MCF 10A (cell line): ENCODE measurements at places on chromosomes 6 and 20. TPM values are rescaled to one million over a fixed set of nuclear protein-coding genes. Genes with fewer than 3 reads are reported as not detected.

DNA sequence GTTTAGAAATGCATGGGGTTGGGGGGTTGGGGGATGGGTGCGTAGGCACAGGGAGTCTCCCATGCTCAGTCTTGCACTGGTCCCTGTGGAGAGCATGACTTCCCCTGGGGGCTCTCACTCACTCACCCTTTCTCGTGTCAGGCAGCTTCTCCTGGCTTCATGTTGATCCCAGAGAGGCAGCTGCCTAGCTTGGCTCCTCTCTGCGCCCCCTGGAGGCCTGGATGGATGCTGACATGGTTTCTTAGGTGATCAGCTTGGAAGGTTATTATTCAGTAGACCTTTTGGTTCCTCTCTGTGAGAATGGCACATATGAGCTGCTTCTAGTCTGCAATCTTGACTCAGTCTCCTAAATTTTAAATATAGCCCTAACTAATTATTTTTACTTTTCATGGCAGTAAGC, 109.3 kb upstream of the FAM83B start:
- no peak for DNase-seq

DNA sequence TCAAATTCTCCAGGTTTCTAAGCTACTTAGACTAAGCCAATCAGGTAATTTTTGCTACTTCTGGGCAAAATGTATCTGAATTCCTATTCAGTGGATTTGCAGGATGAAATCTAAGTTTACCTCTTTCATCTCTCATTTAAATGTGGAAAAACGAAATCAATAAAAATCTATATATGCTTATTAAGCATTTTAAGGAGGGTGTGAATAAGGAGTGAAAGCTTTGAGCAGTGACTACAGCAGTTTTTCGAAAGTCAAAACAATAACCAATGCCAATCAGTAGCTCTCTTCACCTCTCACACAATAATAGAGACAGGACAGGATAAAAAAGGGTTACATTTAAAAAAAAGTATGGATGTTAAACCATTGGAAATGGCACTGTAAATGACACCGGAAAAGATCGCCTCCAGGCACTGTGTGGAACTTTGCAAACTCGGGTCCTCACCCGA, 476 bp upstream of the BCKDHB start:
- no peak for DNase-seq

DNA sequence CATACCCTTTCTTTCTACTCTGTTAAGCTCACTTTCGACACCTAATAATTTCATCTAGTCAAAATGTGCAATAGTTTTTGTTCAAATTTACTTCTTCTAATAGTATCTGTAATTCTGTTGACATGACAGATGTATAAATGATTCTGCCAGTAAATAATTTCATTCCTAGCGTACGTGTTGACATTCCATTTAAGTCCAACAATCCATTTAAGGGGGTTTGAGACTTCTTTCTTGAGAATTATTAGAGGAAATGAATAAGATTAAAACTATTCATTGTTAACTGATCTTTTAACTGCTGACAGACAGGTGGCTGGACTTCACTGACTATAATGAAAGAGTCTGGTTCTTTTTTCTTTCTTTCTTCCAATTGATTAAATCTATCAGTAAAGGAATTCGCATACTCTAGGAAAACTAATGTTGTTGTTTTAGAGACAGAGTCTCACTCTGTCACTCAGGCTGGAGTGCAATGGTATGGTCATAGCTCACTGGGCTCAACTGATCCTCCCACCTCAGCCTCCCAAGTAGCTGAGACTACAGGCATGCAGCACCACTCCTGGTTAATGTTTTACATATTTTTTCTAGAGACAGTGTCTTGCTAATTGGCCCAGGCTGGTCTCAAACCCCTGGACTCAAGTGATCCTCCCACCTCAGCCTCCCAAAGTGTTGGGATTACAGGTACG, 55.9 kb downstream of the MAP3K5 start:
- no peak for DNase-seq

DNA sequence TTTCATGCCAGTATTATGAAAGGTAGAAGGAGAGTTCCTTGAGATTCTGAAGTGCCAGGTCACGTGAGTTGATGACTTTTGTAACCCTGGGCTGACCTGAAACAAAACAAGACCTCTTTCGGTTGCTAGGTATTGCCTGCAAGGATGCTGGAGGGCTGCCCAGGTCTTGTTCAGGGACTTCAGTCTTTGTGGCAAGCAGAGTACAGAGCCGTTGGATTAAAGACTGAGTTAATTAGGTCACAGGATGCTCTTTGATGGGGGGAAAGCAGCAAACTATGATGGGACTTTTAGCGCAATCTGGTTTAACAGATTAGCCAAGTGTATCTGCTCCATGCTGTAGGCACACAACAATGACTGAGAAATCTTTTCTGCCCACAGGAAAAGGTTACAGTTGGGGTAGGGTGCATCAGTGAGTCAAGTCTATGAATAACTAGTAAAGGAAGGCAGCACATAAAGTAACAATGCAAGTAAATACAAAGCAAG, 12.8 kb upstream of the ELOVL5 start:
- peak; percentile 53 for DNase-seq

DNA sequence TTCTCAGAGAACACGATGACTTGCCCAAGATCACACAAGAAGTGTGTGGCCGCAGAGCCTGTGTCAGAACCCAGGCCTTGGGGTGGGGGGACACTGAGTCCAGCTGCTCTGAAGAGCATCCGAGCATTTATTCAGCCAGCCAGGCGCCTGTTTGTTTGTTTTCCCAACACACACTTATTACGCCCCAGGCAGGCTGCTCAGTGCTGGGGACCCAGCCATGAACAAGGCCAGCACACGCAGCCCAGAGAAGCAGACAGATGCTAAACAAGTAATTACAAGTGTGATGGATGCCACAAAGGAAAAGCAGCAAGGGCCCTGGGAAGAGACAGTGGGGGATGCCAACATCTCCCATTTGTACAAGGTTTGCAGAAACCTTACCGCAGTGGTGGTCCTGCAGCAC, 19.4 kb upstream of the SIRPA start:
- DNase-seq = no peak

- no peak for DNase-seq
These were observed 24.2 kb upstream of the SNX9 start for GRCh38 chr6:157798851-157799250.

DNA sequence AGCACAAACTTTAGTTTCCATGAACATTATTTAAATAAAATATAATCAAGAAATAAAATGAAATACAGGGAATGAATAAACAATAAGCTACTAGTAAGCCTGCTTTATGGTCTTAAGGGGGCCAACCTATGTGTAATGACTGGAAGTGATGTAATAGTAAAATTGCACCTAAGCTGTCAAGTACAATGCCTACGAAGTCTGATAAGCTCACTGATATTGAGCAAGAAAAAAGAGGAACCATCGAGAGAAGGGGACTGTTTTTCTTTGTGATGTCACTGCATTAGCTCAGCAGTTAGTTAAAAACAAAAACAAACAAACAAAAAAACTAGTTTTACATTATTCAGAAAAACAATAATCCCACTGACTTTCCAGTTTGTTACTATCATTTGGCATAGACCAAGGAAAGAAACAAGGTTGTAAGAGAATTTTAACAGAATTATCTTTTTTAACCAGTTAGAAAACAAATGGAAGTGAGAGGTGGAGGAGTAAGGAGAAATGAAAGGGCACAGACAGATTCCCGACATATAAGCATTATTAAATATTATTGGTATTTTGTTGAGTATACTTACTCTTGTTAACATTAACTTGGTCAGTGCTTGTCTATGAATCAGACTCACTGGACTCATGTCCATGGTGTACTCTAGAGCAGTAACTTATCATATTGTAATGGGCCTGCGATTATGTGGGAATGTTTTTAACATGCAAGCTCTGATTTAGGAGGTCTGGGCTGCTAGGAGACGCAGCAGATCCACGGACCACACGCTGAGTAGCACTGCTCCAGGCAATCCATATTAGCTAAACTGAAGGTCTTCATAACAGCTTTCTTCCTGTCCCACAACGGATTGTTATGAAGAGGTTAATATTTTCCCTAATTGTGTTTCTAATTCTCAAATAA, 99.6 kb upstream of the HMGCLL1 start:
- no peak for DNase-seq

TRIM40 gene
- total RNA-seq = not detected in 2 replicates

- no peak for DNase-seq
These were observed 67.0 kb downstream of the ABHD12 start for GRCh38 chr20:25323496-25324246.

DNA sequence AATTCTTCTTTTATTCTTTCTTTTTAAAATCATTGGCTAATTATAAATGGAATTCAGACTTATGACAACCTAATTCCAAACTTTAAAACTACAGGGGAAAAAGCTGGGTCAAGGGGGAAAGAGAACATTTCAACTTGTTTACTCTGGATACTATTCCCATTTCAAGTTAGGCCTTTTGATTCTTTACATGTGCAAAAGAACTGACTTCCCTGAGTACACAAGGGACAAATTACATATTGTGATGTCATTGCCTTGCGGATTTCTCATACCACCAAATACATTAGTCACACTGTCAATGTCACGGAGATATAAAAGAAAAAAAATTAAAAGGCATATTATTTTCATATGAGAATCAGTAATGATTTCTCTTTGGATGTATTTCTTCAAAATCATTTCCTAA, 96.5 kb upstream of the TBX18 start:
- DNase-seq = no peak

GRCh38 chr6:67190733-67191132, 1444.3 kb upstream of the ADGRB3 start:
- DNase-seq = no peak

FAM162B gene
- not detected in 2 replicates for total RNA-seq

CD83 gene
- total RNA-seq = 1.7 and 2.6 TPM in 2 replicates

FNDC11 gene
- total RNA-seq = 2.4 and 3.9 TPM in 2 replicates

DNA sequence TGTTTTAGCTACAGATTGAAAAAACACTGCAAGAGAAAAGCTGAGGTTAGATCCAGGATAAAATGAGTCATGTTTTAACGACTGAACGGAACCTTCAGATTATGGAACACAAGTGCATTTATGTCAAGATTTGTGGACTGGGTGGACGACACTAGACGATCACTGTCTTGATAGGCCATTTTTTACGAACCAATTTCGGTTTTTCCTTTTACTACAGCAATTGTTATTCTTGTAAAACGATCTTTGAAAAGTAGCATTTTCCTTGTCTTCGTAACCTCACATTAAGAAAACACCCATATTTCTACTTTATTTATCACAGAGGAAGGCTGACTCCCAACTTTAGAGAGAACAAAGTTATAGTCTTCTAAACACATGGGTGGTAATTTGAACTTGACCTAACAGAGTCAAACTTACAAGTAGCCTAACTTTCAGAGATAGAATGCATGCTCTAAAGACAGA, 294.2 kb upstream of the TCF21 start:
- DNase-seq = no peak

DNA sequence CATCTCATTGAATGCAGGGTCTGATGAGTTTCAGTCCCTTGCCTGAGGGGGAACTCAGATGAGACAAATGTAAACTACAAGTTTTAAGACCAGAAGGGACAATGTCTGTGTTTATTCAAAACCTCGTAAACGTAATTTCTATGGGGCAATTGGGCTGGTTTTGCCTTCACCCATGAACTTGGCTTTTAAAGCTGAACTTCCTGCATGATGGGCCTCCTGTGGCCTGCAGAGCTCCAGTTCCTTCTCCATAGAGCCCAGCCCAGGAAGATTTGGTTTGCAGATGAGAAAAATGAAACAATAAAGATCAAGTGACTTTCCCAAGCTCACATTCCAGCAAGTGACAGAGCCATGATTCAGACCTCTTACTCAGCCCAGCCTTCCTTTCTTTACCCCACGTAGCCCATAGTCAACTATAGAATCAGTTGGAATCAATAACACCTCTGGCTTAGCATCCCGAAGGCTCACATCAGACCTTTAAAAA, 612.3 kb downstream of the UTRN start:
- peak; percentile 71 for DNase-seq

DUSP15 gene
- not detected in 2 replicates for total RNA-seq

GRCh38 chr6:100300221-100300736, 164.4 kb downstream of the SIM1 start:
- DNase-seq = peak; percentile 92

TNXB gene
- 3.0 and 4.3 TPM in 2 replicates for total RNA-seq

GRCh38 chr6:106244521-106244920, 81.0 kb downstream of the ATG5 start:
- DNase-seq = no peak

GRCh38 chr6:88780714-88781389, 182.6 kb downstream of the RNGTT start:
- DNase-seq = peak; percentile 91

GRCh38 chr6:158069800-158070195, 88.1 kb downstream of the SYNJ2 start:
- no peak for DNase-seq

- peak; percentile 31 for DNase-seq
These were observed 576 bp downstream of the MAPK13 start for GRCh38 chr6:36130667-36131510.

DEFB132 gene
- not detected in 2 replicates for total RNA-seq

GRCh38 chr20:18056174-18057100, 1.3 kb downstream of the OVOL2 start:
- DNase-seq = peak; percentile 21
